ENCODE measurements at places on chromosomes 5 and 9.

DNA sequence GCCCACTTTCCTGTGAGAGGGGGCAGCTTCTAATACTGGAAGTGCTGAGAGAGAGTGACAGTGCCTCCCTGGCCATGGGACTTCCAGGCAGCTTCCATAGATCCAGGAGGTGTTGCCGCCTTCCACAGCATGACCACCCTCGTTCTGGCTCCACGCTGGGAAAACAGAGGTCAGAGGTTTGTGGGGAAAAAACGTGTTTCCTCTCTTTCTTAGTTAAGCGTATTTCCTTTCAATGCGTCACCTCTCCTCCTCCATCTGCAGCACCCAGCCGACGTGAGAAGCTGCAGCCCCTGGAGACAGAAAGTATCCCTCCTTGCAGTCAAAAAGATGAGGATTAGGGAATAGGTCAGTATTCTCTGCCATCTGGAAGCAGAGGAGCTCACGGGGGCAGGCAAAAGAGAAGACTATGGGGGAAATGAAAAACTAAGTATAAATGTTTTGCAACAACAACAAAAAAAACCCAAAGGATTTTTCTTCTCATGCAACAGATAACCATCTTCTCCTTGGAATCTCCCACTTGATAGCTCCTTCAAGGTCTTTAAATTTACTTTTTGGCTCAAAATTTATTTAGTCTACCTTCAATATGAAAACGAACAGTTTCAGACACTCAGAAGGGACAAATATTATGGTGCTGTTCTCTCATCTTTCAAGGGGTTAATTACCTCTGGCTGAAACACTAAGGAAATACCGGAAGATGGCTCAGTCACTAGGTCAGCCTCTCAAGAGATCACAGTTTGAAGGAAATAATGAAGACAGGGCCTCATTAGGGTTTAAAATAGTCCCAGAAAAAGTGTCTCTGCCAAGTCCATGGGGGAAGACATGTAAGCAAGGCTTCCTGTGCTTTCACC lies 38.0 kb downstream of the MTMR12 start:
- no peak for DNase-seq

GRCh38 chr5:78907255-78907891 lies 77.7 kb downstream of the ARSB start:
- no peak for DNase-seq

GRCh38 chr9:111937301-111937700 lies 40.7 kb downstream of the UGCG start:
- no peak for DNase-seq

GRCh38 chr5:11602298-11602697 lies 301.9 kb downstream of the CTNND2 start:
- no peak for DNase-seq

GRCh38 chr5:1051366-1051720 lies 42.7 kb downstream of the NKD2 start:
- no peak for DNase-seq

DNA sequence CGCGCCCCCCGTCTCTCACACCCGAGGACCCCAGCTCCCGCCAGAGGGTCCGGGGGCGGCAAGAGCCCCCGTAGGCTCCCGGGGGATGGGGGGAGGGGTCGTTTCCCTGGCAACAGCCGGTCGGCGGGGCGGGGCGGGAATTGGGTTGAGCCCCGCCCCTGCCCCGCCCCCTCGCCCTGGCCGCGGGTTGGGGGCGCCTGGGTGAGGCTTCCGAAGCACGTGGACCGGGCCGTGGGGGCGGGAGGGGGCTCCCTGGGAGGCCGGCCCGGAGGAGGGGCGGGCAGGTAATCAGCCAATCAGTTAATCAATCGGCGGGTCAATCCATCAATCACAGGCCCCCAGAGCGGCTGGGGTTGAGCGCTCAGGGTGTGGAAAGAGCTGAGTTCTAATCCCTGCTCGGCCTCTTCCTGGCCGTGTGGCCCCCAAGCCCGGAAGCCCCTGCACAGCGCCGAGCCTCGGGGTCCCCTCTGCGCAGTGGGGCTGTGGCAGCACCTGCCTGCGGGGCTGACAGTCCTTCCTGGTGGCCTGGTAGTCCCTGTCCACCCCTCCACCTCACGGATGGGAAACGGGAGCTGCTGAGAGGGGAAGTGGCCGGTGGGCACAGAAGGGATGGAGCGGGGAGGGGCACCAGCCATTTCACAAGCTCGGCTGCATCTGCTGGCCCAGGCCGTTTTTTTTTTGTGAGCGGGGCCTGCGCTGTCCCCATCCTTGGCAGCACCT lies 174.2 kb upstream of the IER5L start:
- no peak for DNase-seq

- DNase-seq, result no peak
Observed at GRCh38 chr5:65305913-65306312, 175.8 kb downstream of the ADAMTS6 start.

GRCh38 chr9:70589571-70590314 lies 175.3 kb upstream of the KLF9 start:
- no peak for DNase-seq

DNA sequence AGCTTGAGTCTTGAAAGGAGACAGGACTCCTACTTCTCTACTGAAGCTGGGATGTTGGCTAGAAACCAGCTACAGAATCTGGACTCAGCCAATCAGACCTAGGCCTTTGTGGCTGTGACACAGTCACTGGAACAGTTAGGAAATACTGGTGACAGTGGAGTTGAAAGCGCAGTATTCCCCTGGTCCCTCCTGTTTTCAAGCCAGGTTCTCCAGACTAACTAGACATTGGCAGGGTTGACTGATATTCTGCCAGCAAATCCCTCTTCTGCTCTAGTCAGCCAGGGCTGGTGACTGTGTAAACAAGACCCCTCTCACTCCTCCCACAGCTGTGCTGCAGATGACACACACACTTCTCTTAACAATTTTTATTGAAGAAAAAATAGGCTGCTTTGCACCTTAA lies 8.7 kb downstream of the SHROOM1 start:
- no peak for DNase-seq

DNA sequence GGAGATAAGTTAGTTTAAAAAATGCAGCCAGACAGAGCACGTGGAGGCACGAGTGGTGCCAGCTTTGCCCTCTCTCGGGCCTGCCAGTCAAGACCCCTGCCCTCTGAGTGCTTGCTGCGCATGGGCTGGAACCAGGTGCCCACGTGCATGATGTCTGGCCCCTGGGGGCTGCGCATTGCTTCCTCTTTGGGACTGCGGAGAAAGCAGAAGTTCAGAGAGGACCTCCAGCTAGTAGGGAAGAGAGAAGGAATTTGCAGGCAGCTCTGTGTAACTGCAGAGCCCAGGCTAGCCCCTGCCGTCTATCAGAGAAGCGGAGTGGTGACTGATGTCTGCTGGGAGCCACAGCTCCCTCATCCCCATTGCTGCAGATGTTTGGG lies 9.7 kb upstream of the RNU6ATAC start:
- no peak for DNase-seq

DNA sequence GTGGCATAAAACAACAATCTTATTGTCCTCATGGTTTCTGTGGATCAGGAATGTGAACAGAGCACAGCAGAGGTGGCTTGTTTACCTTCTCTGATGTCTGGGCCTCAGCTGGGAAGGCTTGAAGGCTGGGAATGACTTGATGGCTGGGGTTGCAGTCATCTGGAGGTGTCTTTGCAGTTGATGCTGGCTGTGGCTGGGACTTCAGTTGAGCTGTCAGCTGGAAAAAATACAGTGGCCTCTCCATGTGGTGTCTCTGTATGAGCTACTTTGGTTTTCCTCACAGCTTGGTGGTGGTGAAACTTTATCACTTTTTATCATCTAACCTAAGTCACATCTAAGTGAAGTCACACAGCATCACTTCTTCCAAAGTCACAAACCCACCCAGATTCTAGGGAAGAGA lies 24.7 kb upstream of the STX17 start:
- no peak for DNase-seq

- no peak for DNase-seq
Observed at GRCh38 chr5:151672516-151672915, 14.2 kb downstream of the SPARC start.

DNA sequence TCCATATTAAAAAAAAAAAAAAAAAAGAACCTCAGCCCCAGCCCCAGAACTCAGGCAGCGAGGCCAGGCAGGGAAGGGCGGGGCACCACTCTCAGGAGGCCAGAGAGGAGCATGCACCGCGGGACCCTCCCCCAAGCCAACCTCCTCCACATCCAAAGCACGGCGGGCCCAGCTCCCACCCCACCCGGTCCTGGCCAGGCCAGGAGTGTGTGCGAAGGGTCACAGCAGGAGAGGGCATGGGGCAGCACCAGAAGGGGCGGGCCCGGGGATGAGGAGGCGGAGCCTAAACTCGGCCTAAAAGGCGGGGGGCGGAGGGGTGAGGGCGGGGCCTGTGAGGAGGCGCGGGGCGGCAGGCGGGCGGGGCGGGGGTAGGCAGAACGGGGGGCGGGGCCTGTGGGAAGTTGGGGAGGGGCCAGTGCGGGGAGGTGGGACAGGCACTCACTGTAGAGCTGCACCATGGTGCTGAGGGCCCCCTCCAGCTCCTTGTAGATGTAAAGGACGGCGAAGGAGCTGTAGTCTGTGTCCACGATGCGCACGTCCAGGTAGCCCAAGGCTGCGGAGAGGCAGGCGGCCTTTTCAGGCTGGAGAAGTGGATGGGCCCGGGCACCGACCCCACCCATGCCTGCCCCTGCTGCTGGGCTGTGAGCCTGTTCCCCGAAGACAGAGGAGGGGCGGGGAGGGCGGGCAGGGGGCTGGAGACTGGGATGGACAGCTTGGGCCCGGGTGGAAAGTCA lies 1.2 kb downstream of the LCN15 start:
- DNase-seq, result no peak

DNA sequence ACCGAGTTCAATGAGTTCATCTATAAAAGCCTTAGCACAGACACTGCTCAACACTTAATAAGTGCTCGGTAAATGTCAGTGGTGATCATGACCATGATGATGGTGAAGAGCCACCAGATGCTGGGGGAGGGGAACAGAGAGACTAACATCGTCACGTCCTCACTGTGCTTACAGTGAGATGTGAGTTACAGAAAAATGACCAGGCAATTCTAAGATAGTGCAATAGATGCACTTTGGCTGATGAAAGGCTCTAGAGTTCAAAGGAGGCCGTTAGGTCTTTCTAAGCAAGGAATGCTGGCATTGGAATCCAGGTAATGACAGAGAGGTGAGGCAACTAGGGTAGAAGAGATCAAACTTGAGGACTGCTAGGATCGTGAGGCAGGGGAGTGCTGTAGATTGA lies 36.7 kb downstream of the ARL15 start:
- no peak for DNase-seq

- no peak for DNase-seq
Observed at GRCh38 chr5:10581424-10581748, 17.5 kb downstream of the ANKRD33B start.

DNA sequence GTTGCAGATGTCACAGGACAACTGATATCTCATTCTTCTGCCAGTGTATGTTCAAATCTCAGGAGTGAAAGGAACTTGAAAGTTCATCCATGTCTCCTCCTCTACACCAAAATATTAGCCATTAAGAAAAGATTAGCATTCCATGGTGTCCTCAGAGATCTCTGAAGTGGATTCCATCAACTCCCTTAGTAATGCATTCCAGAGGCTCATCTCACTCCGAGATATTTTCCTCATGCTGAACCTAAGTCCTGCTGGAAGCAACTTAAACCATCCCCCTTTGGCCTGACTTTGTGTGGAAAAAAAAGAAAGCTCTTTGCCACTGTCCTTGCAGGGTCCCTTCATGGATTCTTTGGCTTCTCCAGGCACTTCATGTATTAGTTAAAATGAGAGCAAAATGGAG lies 155.7 kb upstream of the ZNF462 start:
- no peak for DNase-seq

DNA sequence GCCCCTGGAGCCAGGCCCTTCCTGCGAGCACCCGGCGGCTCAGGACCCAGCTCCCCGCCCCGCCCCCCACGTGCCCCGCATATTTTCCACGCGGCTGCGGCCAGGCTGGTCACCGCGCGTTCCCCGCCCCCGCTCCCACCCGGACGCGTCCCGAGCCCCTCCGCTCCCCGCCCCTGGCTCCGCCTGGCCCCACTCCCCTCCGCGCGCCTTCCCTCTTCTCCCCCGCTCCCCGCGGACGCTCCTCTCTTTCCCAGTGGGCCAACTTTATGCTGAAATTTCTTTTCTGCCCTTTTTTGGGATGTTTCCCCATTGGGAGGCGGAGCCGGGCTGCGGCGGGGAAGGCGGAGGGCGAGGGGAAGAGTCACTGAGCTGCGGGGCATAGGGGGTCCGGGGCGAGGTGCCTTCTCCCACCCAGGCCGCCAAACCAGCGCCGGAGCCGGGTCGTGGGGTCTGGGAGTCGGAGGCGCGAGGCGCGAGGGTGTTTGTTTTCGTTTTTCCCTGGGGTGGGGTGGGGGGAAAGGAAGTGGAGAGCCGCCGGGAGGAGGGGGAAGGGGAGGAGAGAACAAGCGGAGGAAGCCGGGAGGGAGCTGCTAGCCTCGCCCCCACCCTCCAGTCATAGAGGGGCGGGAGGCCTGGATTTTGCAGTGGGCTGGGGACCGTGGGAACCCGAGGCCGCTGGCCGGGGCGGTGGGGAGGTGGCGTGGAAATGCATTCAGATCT lies 1.0 kb upstream of the TPM2 start:
- no peak for DNase-seq

DNA sequence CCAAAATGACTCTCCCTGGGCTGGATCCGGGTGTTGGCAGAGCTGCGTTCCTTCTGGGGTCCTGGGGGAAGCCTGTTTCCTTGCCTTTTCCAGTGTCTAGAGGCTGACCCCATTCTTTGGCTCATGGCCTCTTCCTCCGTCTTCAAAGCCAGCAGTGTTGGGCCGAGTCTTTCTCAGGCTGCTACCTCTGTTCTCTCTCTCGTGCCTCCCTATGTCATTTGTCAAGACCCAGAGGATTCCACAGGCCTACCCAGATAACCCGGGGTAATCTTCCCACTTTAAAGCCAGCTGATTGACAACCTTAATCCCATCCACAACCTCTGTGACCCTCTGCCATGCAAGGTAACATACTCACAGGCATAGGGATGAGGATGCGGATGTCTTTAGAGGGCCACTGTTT lies 55.0 kb upstream of the KCNMB1 start:
- DNase-seq, result no peak

GRCh38 chr5:38672059-38672788 lies 115.8 kb upstream of the LIFR start:
- DNase-seq, result no peak

- no peak for DNase-seq
Observed at GRCh38 chr5:56269216-56269927, 36.2 kb upstream of the ANKRD55 start.

DNA sequence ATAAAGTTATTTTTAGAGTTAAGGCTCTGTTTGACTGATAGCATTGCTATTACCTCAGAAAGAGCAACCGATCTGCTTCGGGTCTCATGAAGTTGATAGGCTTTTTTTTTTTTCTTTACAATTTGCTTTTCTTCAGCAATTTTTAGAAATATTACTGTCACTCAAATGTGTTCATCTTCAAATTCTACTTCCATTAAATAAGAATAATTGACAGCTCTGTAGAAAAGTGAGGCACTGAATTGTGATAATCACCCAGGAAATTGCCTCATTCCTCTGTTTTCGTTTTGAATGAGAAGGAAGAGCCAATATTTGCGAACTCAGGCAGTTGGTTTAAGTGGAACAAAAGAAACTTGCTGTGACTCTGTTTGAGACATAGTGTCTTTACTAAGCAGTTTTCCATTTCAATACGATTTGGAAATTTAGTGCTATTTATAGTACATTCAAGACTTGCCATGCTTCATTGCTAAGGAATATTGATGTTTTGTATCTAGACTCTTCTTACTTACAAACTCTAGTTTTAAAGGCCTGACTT lies 700.5 kb upstream of the CDH10 start:
- no peak for DNase-seq

- DNase-seq, result no peak
Observed at GRCh38 chr5:140791089-140791488, 3.6 kb upstream of the PCDHA2 start.

GRCh38 chr5:98742396-98743073 lies 30.9 kb upstream of the RGMB start:
- DNase-seq, result no peak
